ENCODE measurements at places on chromosomes 16 and 17.

DNA sequence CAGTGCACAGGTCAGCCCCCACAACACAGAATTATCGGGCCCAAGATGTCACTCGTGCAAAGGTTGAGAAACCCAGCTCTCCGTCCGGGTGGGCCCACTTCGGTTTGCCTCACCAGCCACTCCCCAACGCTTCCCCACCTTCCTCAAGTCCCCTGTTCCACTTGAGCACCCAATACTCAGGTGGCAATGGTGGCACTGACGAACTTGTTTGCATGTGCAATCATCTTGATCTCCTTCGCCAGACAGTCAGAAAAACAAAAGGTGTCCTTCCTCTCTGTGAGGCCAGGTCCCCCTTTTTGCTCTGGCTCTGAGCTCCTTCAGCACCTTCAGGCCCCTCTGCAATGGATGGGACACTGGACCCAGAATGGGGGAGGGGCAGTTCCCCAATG lies 3.7 kb downstream of the GGA2 start:
- no peak for DNase-seq

DNA sequence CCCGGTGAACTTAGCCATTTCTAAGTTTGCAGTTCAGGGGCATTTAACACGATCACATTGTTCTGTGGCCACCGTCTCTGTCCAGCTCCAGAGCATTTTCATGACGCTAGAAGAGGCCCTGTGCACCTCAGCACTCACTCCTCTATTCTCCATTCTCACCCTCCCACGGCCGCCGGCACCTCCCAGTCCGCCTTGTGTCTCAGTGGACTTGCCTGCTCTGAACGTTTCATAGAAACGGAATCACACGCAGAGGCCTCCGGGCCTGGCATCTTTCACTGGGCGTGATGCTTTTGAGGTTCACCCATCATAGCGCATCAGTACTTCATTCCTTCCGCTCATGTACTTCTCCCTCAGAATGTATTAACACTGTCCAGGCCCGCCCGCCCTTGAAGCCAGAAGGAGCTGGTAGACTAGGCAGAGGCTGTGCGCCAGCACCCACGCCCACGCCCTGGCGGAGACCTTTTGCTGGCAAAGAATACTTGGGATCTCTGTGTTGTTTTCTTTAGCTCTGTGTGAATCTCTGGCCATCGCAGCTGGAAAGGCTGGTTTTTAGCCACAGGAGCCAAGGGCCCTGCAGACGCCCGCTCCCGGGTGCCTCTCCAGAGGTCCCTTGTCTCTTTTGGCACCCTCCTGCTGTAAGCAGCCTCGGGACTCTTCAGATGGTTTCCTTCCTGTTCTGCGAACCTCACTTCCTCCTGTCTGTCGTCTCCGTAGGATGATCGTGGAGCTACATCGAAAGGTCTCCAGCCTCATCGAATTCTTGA lies 23.4 kb upstream of the JPT2 start:
- no peak for DNase-seq

DNA sequence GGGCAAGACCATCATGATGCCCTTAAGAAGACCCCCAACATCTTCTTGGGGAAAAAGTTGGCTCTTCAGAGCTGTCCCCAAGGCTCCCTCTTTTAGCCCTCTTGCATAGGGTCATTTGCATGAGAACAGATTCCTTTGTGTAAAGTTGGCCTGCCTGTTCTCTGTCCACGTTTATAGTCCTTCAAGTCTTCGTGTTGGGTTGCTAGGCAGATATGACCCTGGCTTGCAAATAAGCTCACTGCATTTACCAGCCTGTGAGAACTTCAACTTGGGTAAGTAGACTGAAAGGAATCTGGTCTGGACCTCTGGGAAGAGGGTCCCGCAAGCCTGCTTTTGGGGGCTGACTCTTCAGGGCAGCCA lies 2.9 kb downstream of the ARSG start:
- no peak for DNase-seq

- DNase-seq, result no peak
Observed at GRCh38 chr16:54720259-54720658, 210.4 kb upstream of the IRX5 start.

DNA sequence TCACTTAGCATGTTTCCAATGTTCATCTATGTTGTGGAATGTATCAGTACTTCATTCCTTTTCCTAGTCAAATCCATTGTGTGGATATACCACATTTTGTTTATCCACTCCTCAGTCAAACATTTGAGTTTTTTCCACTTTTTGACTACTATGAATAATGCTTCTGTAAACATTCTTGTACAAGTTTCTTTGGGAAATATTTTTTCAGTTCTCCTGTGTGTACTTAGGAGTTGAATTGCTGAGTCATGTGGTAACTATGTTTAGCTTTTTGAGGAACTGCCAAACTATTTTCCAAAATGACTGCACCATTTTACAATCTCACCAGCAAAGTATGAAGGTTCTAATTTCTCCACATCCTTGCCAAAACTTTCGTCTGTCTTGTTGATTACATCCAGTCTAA lies 223.7 kb upstream of the AXIN2 start:
- DNase-seq, result no peak

GRCh38 chr17:32870027-32870670 lies 6.8 kb downstream of the MYO1D start:
- no peak for DNase-seq

GRCh38 chr17:78458736-78459335 lies 80.4 kb downstream of the PGS1 start:
- DNase-seq, result no peak

DNA sequence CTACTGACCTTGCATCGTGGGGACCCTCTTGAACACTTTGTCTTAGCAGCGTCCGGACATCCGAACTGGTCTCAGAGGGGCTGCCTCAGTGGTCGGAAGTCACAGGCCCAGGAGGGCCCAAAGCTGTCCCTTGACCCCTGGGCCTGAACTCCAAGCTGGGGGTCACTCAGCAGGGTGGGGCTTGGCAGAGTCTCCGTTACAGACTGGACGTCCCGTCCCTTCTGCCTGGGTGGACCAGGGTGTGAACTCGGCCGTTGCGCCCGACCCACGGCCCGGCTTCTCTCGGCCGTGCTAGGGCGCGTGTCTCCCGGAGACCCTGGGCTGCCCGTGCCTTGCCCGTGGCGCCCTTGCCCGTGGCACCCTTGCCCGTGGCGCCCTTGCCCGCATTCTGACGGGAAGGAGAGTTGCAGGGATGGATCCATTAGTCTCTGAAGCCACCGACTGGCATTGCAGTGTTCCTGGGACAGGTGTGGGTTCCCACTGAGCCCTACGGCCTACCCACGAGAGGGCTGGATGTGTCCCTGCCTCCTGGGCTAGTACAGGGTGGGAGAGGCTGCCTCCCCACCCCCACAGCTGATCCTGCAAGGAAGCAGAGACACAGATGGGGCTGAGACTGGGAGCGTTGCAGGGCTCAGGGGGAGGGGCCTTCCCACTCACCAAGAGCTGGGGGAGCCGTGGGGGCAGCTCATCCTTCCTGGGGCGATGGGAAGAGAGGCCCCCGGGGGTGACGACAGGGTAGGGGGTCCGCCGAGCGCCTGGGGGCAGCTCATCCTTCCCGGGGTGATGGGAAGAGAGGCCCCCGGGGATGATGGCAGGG lies 4.9 kb downstream of the CACNA1H start:
- no peak for DNase-seq

DNA sequence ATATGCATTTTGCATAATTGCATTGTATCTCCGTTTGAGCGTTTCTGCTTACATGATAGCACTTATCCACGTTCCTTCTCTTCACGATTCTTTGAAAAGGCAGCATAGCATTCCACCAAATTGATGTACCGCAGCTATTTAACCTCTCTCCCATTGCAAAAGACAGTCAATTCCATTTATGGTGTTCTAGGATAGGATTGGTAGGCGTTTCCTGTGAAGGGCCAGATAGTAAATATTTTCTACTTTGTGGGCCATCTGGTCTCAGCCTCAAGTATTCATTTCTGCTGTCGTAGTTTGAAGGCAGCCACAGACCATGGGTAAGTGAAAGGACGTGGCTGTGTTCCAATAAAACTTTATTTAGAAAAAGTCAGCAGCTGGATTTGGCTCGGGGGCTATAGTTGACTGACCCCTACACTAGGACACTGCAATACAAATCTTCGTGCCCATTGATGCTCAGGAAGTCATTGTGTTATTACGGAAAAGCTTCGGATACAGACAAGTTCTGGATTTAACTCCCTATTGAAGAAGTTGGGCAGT lies 10.1 kb downstream of the SNX29 start:
- DNase-seq, result no peak

GRCh38 chr17:78924481-78925151 lies 571 bp downstream of the TIMP2 start:
- DNase-seq, result no peak

DNA sequence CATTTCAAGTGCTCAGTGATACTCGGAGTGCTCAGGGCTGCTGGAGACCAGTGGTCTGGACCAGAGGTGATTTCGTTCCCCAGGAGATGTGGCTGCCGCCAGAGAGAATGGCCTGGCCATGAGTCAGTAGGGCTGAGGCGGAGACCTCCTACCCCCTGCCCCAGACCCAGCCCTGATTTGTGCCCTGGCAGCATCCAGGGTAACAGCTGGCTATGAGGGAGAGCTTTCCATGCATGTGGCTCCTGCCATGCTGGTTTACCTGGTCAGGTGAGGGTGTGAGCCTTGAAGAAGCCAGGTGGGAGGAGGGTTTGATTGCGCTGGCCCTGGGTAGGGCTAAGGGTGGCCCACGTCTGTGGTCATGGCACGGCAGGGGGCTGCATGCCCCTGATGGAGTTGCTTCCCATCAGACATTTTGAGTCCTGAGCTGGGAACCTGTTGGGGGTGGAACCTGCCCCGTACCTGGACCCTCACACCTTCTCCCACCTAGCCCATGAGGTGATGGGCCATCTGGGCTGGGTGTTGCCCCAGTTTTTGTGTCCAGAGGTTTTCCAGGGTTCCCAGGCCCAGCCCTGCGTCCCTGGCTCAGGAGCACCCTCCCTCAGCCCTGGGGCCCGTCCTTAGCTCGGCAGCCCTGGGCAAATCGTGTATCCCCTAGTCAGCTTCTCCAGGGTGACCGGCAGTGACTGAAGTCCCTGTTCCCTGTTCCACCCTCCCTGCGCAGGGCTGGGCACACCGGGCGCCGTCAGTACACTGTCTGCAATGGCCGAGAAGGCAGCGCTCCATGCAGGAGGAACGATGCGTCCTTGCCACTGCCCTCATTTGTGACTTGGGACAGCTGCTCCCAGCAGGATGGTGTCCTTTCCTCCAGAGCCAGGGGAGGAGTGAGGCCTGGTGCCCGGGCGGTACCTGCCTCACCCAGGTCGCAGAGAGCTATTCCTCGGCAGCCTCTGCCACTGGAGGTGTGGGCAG lies 9.0 kb upstream of the CSNK1D start:
- DNase-seq, result no peak

DNA sequence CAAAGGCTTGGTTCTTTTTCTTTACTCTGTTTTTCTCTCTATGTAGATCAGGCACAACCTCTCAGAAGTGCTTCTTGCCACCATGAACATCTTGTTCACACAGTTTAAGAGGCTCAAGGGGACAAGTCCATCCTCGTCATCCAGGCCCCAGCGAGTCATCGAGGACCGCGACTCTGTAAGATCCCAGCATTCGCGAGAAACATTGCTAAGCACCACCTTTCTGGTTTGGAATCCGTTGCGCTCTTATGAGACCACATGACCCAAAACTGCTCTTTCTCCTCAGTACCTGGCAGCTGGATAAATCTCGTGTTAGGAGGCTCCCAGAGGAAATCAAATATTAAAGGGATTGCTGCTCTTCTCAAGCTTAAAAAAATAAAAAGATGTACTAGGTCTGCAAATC lies 23.3 kb upstream of the SLC12A3 start:
- no peak for DNase-seq

DNA sequence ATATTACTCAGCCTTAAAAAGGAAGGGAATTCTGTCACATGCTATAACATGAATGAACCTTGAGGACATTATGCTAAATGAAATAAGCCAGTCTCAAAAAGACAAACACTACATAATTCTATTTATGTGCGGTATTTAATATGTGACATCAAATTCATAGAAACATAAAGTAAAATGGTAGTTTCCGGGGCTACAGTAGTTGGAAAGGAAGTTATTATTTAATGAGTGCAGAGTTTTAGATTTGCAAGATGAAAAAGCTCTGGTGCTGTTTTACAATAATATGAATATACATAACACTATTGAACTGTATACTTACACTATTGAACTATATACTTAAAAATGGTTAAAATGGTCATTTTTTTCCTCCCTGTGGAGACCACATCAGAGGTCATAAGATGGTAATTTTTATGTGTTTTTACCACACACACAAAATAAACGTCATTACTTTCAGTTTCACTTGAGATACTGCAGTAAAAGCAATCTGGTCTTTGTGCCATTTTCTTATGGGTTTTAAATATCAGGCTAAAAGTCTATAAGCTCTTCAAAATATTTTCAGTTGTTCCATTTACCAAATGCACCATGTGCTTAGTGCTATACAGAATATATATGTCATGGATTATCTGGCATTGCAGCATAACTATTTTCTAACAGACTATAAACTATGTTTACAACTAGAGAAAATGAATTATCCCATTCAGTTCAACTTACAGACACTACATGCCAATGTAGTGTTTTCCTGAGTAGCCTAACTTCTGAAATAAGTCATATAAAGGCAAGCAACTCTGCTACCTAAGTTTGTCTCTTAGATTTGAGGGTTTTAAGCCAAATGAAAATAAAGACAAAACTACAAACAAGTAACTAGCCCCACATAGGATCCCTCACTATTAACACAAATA lies 90.9 kb downstream of the SPAG9 start:
- no peak for DNase-seq

Measured in stimulated activated CD4-positive, alpha-beta T cell treated with anti-CD3 and anti-CD28 coated beads, Interleukin-12 subunit alpha, Interleukin-12 subunit beta, amount 100 ng/mL, for 48 hours (primary cell).